ENCODE measurements at places on chromosomes 7 and 10. TPM values are rescaled to one million over a fixed set of nuclear protein-coding genes. Genes with fewer than 3 reads are reported as not detected.

DNA sequence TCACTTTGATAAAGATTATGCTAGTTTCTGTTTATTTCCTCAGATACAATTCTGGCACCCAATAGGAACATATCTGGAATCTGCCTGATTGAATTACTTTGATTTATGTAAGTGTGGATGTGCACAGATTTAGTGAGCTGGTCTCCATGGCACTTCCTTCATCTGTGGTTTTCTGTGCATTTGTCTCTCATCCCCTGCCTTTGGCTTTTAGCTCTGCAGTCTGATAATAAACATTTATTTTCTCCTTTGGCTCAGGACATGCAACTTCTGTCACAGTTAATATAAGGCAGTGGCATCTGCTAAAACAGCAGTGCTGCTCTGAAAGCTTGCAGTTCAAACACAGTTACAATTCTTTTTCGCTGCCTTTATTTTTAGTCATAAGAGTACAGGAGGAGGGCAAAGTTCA lies 273.7 kb upstream of the CHRM2 start:
- H3K36me3 ChIP-seq = no peaks in the 10 kb centered on the region
- peaks cover 16% of the 10 kb centered on the region for H3K4me1 ChIP-seq
- peak overlapping the region; percentile 41 for H3K4me3 ChIP-seq
- DNase-seq = no peak
- H3K27me3 ChIP-seq = no peaks in the 10 kb centered on the region

GRCh38 chr7:140877249-140877524 lies 47.5 kb downstream of the BRAF start:
- no peak overlapping the region for H3K4me3 ChIP-seq
- H3K36me3 ChIP-seq = peaks cover 13% of the 10 kb centered on the region
- H3K27me3 ChIP-seq = no peaks in the 10 kb centered on the region
- no peak overlapping the region for H3K27ac ChIP-seq
- peaks cover 32% of the 10 kb centered on the region for H3K4me1 ChIP-seq

Gene RARRES2
- not detected for total RNA-seq

Gene BZW2
- total RNA-seq = 80.2 TPM

Measured in HFFc6 (cell line).